ENCODE measurements at places on chromosomes 4 and X.

DNA sequence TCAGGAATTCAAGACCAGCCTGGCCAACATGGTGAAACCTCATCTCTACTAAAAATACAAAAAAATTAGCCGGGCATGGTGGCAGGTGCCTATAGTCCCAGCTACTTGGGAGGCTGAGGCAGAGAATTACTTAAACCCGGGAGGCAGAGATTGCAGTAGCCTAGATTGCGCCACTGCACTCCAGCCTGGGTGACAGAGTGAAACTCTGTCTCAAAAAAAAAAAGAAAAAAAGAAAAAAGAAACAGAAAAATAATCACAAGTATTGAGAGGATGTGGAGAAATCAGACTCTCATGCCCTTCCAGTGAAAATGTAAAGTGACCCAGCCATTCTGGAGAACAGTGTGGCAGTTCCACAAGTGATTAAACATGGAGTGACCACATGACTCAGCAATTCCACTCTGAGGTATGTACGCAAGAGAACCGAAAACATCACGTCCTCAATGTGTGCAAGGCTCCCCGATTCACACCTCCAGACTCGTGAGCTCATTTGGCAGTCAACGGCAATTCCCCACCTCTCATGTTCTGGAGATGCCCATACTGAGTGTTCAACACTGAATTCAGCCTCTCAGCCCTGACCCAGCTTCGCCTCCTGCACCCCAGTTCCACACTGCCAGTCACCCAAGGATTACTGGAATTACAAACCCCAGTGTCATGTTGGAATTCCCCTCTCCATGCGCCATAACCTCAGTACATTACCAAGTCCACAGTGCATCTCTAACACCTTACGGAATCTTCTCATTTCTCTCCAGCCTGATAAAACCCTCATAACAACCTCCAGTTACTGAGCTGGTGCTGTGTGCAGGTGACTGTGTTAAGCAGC is 21.1 kb downstream of the ACOX3 start:
- DNase-seq, result no peak

DNA sequence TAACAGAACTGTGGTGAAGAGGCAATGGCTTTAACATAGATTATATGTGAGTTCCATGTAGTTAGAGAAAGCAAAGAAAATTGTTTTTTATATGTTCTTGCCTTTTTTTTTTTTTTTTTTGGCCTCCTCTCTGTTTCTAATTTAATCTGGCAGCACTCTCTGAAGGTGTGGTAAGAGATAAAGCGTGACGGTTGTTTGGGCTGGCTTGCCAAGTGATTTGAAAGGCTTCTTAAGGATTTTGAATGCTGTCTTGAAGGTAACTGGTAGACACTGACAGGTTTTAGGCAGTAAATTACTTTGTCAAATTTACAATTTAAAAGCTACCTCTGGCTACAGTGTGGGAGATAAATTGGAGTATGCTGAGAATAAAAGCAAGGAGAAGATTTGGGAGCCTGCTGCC is 269.3 kb upstream of the HS3ST1 start:
- DNase-seq, result no peak

DNA sequence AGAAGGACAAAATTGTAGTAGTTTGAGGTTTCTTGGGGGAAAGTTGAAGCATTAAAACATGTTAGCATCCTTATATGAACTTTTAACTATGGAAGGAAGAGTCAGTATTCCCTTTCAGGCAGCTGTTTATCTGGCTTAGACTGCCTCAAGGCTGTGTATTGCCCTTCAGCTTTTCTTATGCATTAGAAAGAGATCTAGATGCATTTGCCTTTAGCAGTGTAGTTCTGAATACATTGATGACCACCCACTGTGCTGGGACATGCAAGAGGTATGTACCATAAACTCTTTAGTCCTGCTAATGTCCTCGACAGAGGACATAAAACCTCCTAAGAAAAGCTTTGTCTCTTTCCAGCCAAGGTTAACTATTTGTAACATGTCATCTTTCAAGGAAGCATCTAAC is 2.9 kb downstream of the FAM200B start:
- no peak for DNase-seq

GRCh38 chr4:8537041-8537461 is 43.1 kb upstream of the GPR78 start:
- peak; percentile 59 for DNase-seq

DNA sequence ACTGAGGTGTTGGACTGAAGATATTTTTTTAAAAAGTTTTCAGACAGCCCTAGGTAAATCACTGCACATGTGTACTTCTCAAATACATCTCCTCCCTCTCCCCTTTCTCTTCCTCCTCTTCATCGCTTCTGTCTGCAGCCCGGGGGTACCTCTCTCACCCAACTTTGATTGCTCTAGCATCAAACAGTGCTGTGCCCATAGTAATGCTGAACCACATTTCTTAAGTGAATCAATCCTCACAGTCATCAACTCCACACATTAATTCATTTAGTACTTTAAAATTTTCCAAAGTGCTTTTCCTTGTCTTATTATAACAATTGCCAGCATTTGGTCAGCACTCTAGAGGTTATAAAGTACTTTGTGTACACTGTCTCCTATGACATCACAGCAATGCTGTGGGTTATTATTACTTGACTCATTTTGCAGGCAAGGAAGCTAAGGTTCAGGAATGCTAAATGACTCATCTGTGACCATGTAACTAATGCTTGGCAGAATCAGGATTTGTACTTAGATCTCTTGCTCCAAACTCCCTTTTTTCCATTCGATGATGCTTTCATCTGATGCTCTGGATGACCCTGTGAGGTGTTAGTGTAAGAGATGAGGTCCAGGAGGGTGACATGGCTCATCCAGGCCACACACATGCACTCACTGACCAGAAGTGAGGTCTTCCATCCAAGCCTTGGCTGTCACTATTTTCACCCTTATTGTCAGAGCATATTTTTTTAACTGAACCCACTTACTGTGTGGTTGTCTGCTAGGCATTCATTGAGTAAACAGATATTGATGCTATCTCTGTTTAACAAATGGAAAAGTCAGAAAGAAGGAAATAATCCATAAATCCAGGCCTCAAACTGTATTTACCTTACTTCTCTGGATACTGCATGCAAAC is 58.8 kb downstream of the RHOH start:
- DNase-seq, result peak; percentile 69

DNA sequence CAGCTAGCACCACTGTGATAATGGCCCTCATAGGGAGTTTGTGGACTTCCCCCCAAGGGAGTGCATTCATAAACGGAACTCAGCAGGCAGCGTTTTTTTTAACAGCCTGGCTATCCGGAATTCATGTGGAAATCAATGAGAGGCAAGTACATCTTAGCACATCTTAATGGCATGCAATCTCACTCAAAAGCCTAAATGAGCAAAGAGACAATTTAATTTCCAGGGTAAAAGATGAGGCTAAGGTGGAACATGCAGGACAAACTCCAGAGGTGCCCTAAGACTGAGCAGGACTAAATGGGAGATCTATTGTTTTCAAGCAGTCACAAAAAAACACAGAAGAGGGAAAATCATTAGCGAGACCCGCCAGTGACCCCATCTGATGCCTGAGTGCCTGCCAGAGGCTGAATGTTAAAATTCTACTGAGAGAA is 243.5 kb upstream of the KCNIP4 start:
- no peak for DNase-seq

- no peak for DNase-seq
Measured at GRCh38 chr4:38144031-38144430, 183.8 kb downstream of the PTTG2 start.

- DNase-seq, result no peak
Measured at GRCh38 chr4:2793586-2794485, 951 bp downstream of the SH3BP2 start.

- DNase-seq, result no peak
Measured at GRCh38 chr4:169663831-169664230, 43.5 kb downstream of the CLCN3 start.

- no peak for DNase-seq
Measured at GRCh38 chrX:103571121-103571520, 14.2 kb upstream of the TCEAL4 start.

- no peak for DNase-seq
Measured at GRCh38 chr4:157713342-157713741, 459.5 kb downstream of the GASK1B start.

- no peak for DNase-seq
Measured at GRCh38 chr4:99135541-99136162, 8.4 kb downstream of the ADH4 start.

GRCh38 chr4:159232465-159233106 is 129.7 kb downstream of the RAPGEF2 start:
- no peak for DNase-seq

DNA sequence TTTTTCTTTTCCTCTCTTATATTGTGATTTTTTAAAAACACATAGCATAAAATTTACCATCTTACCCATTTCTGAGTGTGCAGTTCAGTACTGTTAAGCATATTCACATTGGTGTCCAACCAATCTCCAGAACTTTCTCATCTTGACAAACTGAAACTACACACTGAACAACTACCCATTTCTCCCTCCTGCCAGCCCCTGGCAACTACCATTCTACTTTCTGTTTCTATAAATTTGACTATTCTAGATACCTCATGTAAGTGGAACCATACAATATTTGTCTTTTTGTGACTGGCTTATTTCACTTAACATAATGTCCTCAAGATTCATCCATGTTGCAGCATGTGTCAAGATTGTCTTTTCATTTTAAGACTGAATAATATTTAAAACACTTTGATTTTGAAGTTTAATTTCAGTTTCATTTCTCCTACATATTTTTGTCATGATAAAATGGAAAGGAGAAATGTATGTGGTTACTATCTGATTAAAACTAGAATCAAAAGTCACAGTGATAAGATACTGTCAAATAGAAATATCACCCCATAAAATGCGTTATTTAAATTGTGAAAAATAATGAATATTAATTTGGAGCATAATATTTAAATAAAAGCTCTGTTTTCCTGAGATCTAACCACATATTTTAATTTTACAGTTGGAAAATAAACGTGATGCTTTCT is 122.8 kb downstream of the DIPK2B start:
- DNase-seq, result no peak

DNA sequence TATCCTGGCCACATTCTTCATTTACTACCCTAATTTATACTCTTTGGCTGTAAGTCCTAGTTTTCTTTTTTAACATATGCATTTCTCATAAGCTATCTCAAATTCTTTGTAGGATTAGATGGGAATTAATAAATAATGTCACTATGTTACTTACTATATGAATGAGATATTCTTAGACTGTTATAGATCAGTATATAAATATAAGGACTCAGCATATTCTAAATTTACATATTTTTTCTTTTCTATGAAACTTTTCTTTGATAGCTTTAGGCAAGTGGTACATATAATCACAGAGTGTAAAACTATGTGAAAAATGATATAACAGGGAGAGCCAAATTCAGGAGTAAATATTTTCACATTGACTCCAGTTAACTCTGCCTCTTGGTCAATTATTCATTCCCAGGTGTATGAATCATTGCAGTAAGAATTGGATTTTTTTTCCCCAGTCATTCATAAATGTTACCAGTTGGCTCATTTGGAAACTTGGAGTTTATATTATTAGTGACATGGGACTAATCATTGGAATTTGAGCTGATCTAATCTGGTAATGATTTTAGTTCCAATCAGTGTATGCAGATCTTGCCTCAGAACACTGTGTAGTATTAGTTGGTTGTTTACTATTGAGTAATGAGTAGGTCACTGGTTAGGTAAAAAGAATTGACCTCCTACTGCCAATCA is 25.3 kb downstream of the FHIP1A start:
- DNase-seq, result no peak

DNA sequence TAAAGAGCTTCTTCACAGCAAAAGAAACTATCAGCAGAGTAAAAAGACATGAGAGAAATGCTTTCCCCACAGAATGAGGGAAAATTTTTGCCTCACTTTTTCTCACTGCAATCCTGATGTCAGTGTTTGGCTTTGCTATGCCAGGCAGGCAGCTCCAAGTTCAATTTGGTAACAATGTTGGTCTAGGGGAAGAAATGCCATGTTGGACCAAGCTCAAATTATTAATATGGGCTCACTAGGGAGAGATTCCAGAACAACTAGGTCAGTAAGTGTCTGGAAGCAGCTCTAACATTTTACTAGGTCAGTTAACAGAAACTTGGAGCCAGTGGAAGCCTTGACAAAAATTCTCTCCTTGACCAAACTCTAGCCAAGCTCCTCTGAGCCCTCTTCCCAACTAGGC is 95.4 kb downstream of the NAF1 start:
- DNase-seq, result no peak
